ENCODE measurements at places on chromosomes 2 and 18.

DNA sequence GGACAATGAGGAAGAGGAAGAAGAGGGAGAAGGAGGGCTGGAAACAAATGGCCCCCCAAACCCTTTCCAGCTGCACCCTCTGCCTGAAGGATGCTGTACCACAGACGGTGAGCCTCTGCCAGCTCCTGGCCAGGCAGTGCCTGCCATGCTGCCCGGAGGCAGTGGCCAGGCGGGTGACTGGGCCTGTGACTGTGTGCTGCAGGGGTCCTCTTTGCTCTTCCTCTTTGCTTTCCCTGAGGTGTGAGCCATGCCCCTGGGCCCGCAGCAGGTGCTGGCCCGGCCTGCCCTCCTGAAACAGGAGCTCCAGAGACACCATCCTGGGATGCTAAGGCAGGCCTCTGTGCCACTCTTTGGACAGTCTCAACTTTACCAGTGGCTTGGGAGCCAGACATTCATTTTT, 28.6 kb downstream of the GREB1 start:
- DNase-seq, result no peak

- no peak for DNase-seq
Measured at GRCh38 chr2:219418155-219419011, at the start of gene DES. Gene DES (plus strand): TSS chr2:219418377. CDS start chr2:219418463, 86 bp downstream.

GRCh38 chr2:201128933-201129505, 13.1 kb downstream of the CFLAR start:
- DNase-seq, result no peak

GRCh38 chr18:49238433-49239042, 221.9 kb downstream of the DYM start:
- DNase-seq, result no peak

GRCh38 chr2:238006510-238006909, 39.7 kb downstream of the UBE2F start:
- no peak for DNase-seq

DNA sequence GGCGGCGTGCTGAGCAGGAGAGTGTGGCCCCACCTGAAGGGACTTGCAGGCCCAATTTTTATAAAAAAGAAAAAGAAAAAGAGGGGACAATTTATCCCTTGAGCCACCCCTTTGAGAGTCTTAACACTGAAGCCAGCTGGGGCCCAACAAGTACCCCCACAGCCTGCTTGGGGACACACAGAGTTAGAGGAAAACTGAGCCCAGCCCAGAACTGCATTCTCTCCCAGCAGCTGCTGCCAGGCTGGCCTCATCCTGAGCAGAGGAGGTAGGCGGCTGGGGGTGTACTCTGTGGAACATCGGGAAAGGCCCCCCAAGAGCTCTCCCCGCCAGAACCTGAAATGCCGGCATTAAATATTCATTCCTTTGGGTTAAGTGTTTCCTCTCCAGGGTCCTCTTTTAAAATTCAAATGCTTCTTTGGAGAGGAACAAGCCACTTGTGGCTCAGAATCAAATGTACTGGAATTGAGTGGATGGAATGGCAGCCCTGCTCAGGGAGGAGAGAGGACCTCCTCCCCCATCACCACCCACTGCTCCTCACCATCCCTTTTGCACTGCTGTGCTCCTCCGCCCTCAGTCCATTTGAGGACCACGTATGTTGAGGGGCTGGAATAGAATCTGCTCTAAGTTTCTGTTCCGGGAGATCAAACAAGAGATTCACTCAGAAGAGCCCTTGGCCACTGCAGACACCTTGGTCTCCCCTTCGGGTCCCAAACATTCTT, 45.6 kb downstream of the C1QL2 start:
- no peak for DNase-seq

DNA sequence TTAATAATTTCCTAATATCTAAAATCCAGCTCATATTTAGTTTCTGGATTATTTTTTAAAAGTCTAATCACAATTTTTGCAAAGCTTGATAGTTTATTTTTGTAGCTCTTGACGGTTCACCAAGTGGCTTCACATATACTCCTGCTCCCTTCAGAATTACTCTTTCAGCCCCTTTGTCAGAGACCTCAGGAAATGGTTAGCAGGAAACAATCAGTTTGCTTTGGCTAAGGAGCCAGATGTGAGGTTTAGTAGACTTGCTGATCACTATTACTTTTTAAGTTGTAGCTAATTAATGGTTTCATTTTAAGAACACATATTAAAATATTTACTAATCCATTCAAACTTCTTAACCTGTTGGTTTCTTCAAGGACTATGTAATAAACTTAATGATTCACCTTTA, 2.3 kb downstream of the RBBP8 start:
- DNase-seq, result no peak

- DNase-seq, result no peak
Measured at GRCh38 chr2:174053355-174054151, 88.4 kb upstream of the SP3 start.

- no peak for DNase-seq
Measured at GRCh38 chr2:128654408-128654807, 335.7 kb upstream of the HS6ST1 start.

DNA sequence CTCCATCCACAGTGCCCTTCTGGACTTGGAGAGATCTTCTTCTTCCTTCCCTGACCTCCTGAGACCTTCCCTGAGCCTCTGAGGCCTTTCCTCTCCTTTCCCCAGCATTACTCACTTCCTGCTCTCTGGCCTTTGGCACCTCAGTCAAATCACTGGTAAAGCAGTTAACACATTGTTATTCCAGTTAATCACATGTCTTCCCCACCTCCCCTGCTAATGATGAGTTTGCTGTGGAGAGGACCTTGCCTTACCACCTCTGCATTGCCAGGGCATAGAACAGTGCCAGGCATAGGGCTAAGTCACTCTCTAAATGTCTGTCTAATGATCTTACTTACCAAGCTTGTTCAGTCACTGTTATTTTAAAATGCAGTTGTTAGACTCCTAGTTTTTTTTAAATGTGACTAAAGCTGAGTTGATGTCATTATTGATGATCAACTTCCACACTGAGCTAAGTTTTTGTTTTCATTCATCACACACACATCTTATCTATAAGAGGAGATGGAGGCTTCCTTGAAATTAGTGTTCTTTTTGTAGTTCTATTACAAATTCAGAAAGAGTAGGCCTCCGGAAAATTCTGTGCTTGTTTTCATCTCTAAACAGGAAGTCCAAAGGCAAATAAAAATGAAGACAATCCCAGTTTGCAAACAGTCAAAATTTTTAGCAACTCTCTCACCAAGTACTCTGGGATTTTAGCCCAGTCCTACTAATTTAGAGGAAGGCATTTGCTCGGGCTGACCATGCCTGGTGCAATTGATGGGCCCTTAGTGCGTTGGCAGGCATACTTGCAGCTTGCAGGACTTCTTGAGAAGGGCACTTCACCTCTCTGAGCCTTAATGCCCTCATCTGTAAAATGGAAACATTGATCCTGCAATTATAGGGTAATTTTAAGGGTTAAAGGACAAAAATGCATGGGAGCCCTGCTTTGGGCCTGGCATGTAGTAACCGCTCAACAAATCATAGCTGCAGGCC, 113.7 kb upstream of the SPRED2 start:
- DNase-seq, result no peak

DNA sequence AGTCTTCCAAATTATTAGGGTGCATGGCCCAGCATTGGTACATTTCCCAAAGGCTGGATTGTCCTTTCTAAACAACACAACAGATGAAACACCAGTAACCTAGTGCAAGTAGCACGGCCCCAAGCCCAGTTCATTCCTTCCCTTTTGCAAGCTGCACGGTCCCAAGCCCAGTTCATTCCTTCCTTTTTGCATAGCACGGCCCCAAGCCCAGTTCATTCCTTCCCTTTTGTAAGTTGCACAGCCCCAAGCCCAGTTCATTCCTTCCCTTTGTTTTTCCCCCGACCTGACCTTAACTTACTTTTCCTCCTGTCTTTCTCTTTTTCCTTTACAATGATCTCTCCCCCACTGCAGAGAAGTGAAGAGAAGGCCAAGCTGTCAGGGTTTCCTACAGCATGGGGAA, 60.9 kb downstream of the C18orf63 start:
- no peak for DNase-seq

DNA sequence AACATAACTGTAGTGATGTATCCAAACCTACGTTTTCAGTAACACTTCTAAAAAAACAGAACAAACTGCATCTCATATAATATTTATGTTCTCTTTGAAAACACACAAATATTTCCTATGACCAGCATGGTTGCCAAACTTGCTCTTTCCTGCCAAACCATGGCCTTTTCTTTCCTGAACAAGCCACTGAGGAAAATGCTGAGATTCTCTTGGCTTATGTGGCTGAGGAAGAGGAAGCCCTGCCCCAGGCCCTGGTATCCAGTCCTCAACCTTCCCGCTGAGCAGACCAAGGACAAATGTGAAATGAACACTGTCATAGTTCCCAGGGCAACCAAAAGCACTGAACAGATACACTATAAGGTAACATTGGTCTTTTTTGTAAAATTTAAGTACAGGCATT, 35.9 kb upstream of the NARS1 start:
- no peak for DNase-seq
